ENCODE measurements at places on chromosomes 4 and X.

GRCh38 chr4:38691251-38692008 lies 27.4 kb downstream of the KLF3 start:
- DNase-seq: no peak

DNA sequence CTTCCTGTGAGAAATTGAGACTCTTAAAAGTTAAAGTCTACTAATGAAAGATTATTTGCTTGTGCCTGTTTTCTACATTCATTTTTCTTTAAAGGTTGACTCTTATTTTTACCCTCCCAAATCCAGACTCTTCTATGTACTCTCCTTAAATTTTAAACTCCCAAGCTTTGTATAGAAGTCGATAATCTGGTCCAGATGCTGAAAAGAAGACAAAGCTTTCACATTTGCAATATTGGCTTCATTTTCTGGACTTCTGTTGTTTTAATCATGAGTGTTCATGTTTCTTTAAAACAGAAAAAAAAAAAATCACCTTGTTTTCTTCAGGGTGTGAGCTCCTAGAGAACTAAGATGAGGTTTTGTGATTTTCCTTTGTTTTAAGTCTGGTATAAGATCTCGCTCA lies 53.2 kb upstream of the TBC1D14 start:
- peak; percentile 37 for DNase-seq

GRCh38 chrX:150753357-150753756 lies 60.2 kb downstream of the MTMR1 start:
- DNase-seq: no peak

DNA sequence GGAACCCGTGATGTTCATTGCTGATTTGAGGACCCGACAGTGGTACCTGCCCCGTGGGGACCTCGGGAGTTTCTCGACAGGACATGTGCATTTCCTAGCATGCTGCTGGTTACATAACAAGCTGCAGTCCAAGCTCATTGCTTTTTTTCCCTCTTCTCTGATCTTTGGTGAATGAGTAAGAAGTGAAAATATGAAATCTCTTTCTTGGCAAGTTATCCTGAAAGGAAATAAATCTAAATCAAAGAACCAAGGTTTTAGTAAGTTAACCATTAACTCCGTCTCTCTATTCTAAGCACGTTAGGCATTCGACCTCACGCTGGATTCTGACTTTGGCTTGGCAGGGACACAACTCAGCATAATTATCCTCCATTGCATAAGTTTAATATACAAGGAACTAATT lies 86.6 kb downstream of the STK32B start:
- DNase-seq: no peak

DNA sequence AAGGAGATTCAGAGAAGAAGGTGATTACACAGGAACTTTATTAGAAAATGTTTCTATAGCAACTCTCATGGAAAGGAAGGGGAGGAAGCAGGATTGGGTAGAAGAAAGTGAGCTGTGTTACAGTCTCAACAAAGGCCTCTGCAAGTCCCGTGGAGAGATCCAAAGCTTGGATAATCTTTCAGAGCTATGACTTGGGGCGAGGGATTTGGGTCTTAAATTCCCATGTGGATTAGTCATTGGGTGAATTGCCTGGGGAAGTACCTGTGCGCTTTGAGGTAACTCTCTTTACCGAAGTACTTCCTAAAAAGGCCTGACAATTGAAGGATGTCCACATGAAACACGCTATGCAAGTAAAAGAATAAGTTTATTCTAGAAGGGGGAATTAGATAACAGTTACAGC lies 133.8 kb upstream of the ANKRD50 start:
- no peak for DNase-seq

DNA sequence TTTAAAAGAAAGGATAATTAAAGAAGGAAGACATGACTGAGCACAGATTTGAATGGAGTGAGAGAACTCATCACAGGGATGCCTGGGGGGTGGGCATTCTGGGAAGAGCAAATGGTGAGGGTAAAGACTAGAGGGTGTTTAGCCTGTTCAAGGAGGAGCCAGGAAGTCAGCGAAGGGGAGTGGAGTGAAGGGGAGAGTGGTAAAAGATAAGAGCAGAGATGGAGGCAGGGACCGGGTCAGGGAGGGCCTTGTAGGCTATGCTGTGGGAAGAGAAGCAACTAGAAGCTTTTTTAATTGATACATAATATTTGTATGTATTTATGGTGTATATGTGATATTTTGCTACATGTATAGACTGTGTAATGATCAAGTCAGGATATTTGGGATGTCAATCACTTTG lies 2.2 kb upstream of the VGLL1 start:
- DNase-seq: no peak

- DNase-seq: no peak
These were observed 70.6 kb upstream of the ANK2 start for GRCh38 chr4:112978691-112979472.

DNA sequence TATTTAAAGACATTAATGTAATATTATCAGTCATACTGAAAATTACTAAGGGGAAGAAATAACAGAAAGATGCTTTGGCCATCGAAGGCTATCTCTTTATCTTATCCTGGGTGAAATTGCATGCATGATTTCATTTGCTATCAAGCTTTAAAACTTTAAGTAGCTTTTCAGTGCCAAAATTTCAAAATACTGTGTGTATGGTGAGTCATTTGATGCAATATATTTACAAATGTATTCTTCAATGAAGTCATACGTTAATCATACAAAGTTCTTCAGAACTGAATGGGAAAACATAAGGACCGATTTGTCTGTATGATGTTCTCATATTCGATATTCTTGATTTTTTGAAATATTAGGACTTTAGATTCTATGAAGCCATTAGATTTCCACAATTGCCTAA lies 1295.8 kb upstream of the AGA start:
- no peak for DNase-seq

DNA sequence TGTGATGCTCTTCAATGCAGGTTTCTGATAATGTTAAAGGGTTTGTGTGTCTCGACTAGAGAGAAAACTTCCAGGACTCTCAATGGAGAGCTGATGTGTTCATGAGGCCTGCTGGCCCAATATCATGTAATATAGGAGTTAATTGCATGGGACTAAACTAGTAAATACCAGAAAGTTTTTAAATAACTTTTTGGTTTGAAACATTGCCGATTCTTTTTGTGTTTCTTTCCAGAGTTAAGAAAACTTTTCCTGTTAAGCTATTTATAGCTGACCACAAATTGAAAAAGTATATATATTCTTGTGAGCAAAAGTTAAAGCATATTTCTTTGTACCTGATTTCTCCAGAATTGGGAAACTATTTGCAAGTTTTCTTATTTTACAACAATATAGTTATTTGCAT lies 49.7 kb downstream of the FAM9B start:
- no peak for DNase-seq

- DNase-seq: peak; percentile 47
These were observed 10.8 kb upstream of the SFRP2 start for GRCh38 chr4:153799694-153800074.

DNA sequence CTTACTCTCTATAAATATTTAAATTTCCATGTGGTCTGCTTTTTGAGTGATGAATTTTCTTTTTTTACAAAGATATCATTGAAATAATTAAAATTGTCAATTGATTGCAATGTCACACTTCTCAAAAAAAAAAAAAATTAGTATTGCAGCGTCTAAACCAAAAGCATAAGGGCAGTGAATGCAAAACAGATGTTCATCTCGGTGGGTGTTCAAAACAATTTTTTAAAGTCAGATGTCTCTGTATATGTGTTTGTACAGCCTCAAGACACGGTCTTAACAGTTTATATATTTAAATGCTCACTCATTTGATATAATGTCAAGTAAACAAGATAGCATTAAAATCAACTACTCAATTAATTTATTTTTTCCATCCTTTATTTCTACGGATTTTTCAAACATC lies 52.3 kb downstream of the PALLD start:
- no peak for DNase-seq

- DNase-seq: no peak
These were observed 171.1 kb downstream of the LARP7 start for GRCh38 chr4:112808001-112808400.

GRCh38 chrX:21991504-21991903 lies 40.6 kb upstream of the PHEX start:
- no peak for DNase-seq

GRCh38 chrX:38561951-38562719 lies 793 bp downstream of the TSPAN7 start:
- peak; percentile 78 for DNase-seq

DNA sequence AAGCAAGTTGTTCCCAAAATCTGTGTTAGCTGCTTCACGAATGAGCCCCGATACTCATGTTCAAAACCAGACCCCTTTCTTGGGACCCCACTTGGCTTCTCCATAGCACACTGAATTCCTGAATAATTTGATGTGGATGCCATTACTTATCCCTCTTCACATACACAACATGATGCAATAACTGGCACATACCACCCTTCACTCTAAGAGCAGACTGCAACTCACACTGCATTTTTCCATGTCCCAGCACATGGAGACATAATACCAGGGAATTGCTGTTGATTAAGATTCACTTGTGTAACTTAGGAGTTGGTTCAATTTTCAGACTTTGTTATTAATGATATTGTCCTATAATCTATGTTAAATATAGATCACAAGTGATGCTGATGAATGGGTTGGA lies 213.4 kb downstream of the MAML3 start:
- DNase-seq: no peak

DNA sequence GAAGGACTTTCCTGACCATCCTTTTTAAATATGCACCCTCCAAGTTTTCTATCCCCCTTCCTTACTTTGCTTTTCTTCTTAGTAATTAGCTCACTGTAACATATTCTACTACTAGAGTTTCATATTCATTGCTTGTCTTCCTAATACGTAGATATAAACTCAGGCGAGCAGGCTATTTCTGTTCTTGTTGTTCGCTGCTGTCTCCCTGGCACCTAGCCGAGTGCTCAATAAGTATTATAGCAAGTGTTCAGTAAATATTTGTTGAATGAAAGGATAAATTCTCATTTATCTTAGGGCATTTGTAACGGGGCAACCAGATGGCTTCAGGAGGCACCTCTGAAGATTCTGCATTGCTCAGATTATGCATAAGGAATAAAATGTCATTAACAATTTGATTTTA lies 6.8 kb upstream of the RHOH start:
- no peak for DNase-seq

DNA sequence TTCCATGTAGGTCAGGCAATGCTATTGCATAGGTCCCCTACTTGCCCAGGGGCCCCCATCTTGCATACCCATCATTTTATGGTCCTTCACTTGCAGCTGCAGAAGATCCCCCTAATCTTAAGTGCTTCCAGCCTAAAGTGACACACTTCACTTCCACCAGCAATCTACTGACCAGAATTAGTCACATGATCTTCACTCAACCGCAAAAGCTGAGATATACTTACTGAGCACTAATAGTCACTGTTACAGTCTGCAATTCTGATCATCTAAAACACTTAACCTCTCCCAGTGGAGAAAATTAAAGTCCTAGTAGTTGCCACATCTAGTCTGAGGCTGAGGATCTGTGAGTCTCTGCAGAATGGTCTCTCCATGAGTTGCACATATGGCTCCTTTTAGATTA lies 82.1 kb downstream of the AREG start:
- no peak for DNase-seq

DNA sequence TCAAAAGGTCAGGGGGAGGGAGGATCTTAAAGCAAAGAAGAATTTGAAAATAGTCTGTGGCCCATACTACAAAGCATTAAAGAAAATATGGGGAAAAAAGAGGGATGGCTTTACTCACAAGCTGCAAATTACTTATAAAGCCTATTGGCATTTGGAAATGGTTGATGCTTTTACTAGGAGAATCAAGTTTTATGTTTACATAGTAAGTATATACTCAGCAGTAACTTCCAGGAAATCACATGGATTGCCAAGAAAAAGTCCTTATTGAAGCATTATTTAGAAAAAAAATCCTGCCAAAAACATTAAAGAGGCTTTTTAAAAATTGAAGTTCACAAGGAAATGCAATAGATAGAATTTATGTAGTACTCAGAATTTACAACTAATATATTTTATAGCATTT lies 8.4 kb upstream of the SH3RF1 start:
- no peak for DNase-seq

- no peak for DNase-seq
These were observed 393.9 kb upstream of the CTSO start for GRCh38 chr4:156347412-156348075.

DNA sequence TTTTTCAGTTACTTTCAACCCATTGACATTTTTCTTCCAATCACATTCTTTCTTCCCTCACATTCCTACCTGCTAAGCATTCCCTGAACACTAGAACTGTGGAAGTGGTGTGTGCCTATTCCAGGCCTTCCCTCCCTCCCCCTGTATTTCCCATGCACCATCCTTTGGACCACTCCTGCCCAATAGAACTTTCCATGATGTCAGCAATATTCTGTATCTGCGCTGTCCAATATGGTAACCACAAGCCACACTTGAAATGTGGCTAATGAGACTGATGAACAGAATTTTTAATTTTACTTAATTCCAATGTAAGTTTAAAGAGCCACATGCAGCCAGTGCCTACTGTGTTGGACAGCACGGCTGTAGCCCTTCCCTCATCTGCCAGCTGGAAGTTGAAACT lies 57.5 kb downstream of the DCTD start:
- no peak for DNase-seq

GRCh38 chr4:34771632-34772031 lies 1472.7 kb downstream of the ARAP2 start:
- DNase-seq: no peak

- DNase-seq: no peak
These were observed 145.2 kb upstream of the FTHL17 start for GRCh38 chrX:31217084-31217483.
